ENCODE measurements at places on chromosomes 5 and 9.

DNA sequence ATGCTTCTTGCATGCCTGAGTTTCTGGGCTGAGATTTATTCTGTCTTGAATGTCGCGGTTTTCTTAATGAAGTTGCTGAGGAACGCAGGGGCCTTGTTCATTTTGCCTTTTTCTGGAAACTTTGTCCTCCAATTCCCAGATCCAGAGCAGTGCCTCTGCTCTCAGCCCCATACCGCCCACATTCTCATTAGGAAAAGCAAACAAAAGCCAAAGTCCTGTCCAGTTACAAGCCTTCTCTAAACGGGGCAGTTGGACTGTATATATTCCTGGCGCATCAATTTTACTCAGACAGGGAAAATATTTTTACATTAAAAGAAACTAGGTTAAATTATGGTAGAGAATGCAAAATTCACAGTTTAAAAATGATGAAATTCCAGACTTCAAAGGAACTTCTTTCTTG, 1.2 kb upstream of the PSAT1 start:
- no peak for DNase-seq

GRCh38 chr5:103693517-103693916, 130.9 kb upstream of the NUDT12 start:
- DNase-seq = no peak

DNA sequence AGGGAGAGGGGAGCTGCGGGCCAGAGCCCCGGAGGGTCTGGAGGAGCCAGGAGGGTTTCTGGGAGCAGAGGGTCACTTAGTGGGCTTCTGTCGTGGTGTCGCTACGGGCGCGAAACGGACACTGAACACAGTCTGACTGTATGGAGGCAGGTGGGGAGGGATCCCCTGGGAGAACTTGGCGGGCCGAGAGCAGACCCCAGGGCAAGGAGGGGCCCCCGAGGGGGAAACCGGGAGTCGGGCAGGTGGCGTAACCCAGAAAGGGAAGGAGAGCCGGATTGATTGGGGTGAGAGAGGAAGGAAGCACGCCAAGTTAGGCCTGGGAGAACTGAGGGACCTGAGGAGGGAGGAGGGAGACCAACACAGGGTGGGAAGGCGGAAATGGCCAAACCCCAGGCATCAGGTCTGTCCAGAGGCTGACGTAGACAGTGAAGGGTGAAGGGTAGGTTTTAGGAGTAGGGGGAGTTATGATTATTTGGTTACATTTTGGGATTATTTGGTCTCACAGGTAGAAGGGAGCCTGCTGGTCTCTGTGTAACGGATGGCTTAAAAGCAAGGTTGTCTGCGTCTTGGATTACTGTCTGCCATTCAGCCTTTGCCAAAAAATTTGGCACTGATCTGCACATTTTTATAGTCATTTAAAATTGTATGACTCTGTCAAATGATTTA, 3.3 kb upstream of the MSMP start:
- DNase-seq = peak; percentile 80

- DNase-seq = no peak
Measured at GRCh38 chr5:126857472-126858410, 80.8 kb downstream of the LMNB1 start.

GRCh38 chr5:8058616-8059190, 189.8 kb downstream of the MTRR start:
- DNase-seq = no peak

GRCh38 chr5:157571357-157571827, 4.2 kb downstream of the ADAM19 start:
- no peak for DNase-seq

DNA sequence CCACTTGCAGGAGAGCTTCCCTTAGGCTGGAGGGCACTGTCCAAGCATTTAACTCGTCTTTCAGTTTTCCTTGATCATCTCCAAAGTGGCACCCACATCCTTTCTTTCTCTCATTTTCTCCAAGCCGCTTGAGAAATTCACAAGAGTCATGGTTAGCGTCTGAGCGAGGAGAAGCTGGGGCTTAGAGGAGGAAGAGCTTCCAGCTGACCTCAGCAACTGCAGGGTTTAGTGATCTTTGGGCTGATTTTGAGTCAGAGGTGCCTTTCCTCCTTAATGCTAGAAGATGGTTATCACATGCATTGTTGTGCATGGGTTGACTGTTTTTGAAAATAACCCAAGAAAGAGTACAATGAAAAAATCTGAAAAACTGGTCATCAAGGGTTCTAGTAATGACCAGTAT, 134.7 kb downstream of the GADD45G start:
- DNase-seq = no peak

GRCh38 chr5:86684222-86684621, 66.5 kb downstream of the COX7C start:
- DNase-seq = no peak

DNA sequence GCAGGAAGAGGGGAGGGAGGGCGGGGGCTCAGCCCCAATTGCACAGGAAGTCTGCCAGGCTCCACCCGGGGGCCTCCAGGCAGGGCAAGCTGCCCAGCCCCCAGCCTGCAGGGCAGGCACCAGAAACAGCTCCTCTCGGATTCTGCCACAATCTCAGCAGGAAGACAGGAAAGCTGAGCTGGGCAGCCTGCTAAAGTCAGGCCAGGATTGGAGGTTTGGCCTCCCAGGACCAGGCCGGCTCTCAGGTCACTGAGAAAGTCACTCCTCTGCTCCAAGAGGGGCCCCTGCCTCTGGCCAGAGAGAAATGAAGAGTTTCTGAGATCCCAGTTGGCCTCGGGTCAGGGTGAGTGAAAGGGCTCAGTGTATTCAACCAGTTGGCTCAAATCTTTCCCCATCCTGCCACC, 54.6 kb upstream of the STXBP1 start:
- DNase-seq = no peak

DNA sequence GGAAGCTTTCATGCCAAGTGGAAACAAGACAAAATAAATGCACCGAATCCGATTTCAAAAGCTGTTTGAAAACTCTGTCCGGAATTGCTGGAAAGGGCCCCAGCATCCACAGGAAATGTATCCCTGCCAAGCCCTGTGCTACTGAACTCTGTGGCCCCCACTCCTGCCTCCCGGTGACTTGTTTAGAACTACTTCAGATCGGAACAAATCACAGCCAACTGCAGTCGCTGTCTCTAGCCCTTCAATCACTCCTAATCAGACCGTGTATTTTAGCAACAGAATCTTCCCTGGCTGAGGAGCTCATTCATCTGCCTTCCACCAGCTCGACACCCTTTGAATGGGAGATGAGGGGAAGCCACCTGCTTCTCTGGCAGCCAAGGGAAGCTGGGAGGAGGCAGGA, 94.1 kb downstream of the KCNIP1 start:
- no peak for DNase-seq

- DNase-seq = no peak
Measured at GRCh38 chr5:96624596-96624995, 37.6 kb upstream of the CAST start.

DNA sequence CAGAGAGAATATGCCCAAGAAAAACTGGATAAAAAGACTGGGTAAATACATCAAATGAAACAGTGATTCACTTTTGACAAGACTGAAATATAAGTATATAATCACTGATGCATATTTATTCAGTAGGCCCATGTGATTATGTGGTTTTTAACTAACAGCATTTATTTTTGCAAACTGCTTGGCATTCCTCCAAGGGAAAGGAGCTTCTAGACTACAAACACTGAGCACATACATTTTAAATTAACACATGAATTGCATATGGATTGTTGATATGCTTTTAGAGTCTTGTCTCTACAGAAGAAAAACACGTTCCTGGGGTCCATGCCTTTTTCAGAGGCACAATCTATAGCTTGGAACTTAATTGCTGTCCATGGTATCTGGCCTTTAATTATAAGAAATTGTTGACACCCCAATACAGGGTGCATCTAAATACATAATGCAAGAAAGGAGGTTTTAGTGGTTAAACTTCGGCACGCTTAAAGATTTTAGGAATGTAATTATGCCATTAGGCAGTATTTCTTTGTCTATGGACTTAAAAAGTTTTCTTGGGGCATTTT, 6.9 kb upstream of the MEIKIN start:
- DNase-seq = no peak

DNA sequence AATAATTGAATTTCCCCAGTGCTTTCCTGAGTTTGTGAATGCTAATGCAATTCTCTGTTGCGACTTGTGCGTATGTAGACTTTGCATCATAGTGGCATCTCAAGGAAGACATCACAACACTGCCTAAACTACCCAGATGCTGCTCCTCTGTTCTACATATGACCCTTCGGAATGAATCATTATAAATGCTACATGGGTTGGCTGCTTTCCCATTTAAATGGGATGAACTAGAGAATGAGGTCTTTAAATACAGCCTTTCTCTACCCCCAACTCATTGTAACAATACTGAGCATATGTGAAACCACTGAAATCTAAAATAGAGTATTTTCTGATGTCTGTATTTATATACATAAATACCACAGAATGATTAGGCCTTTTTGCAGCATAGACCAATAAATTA, 136.6 kb upstream of the ICE1 start:
- DNase-seq = no peak

DNA sequence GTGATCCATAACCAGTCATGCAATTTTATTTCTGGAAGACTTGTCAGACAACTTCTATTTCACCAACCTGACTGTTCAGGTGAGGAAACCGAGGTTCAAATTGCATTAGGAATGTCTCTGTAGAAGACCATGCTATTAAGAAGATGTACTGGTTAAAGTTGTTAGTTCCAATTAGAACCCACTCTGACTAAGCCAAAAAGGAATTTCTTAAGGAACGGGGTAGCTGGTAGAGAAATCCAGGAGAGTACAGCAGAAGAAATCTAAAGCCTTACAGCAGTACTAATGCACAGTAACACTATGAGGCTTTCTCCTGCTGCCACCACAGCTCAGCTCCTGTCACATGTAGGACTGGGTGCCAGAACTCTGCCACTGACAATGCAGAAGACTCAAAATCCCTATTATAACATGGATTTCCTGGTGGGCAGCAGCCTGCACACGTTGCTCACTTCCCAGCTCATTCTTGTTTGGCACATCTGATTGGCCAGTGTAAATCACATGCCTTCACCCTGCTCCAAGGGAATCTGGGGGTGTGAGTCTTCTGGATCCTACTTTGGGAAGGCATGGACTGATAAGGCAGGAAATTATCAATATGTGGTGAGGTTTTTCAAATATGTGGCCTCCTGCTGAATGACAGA, 37.1 kb downstream of the CAST start:
- DNase-seq = no peak

GRCh38 chr5:90932052-90932699, 373.6 kb downstream of the ADGRV1 start:
- DNase-seq = peak; percentile 50

DNA sequence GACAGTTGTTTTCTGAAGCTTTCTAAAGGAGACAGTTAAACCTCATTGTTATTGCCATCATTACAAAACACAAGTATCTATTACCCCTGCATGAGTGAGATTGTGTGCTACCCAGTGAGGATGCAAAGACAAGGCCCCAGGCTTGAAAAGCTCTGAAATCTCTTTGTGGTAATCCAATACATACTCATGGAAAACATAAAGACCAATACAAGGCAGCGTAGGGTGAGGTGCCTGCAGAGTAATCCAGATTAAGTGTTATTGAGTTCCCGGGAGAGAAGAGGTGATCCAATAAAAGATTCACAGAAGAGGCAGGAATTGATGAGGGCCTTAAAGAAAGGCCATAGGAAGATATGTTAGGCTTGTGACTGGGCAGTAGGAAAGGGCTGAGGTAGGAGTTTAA, 150.1 kb downstream of the MEF2C start:
- no peak for DNase-seq

GRCh38 chr9:116073826-116074225, 79.8 kb upstream of the PAPPA start:
- no peak for DNase-seq

DNA sequence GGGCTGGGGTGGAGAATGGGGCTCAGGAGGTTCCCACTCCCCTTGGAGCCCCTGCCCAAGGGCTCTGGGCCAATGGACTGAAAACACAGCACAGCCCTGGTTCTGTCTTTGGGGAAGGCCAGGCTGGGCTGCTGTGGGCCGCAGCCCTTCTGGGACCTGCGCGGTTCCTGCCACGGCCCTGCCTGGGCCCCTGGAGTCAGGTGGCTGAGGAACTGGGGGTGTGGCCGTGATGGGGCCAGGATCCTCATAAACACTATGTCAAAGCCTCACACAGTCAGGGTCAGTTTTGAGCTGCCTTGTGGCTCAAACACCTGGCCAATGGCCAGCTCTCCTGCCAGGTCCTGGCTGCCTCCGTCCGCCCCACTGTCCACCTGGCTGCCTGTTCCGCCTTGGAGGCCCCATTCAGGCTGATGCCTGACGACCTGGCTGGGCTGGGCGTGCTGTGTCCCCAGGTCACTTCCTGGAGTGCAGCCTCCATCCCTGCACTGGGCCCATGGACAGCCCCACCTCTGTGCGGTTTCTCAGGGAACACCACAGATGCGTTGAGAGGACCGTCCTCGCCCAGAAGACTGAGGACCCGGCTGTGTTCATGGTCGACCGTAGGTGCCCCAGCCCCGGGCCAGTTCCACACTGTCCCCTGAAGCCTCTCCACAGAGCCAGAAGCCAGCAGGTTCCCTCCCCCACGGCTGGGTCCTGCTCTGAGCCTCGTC, 27.5 kb downstream of the PAEP start:
- peak; percentile 6 for DNase-seq

GRCh38 chr5:68295772-68296171, 80.2 kb downstream of the PIK3R1 start:
- no peak for DNase-seq

DNA sequence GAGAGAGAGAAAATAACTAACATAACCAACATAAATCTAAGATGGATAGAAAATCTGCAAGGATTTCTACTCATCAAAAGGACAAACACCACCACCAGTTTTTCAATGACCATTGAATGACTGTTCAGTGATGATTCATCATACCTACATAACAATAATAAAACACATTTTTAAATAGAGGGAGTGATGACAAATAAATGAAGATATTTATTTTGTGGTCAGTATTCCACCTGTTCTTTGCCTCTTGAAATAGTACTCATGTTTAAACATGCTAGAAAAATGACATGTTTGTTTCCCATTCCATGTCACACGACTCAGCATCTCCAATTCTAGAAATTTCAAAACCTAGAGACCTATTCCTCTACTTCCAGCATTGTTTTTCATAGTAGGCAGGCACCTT, 34.6 kb upstream of the ADAMTS16 start:
- no peak for DNase-seq

- DNase-seq = no peak
Measured at GRCh38 chr5:55021821-55022220, 2.2 kb upstream of the GZMK start.

DNA sequence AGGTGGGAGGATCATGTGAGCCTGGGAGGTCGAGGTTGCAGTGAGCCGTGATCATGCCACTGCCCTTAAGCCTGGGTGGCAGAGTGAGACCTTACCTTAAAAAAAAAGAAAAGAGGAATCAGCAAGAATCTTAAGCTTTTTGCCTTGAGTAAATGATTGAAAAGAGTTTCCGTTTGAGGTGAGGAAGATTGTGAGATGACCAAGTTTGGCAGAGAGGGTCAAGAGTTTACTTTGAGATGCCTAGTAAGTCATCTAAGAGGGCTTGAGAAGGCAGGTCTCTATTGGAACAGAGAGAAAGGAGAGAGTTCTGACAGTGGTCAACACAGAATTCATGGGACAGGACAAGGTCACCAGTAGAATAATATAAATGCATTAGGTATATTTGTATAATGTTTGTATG, 572.1 kb downstream of the TLE4 start:
- DNase-seq = no peak

Measured in NCI-H146 (cell line).